ENCODE measurements at places on chromosomes 12 and 14.

DNA sequence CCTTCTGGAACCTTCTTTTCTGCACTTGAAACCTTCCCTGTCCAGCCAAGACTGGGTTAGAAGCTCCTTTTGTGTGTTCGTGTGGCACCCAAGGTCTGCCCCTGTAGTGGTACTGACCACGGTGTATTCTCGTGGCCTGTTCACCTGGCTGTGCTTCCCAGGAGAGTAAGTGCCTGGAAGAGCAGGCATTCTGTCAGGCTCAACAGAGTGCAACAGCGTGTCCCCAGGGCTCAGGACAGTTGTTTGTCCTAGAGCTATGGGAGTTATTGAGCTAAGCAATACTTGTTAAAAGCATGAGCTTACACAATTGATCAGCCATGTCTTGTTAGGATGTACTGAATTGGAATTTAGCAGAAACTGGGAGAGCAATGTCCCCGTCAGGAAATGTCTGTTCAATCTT, 12.9 kb upstream of the SLC38A2 start:
- DNase-seq: no peak
- no peaks in the 10 kb centered on the region for H3K36me3 ChIP-seq
- H3K27ac ChIP-seq: no peak overlapping the region
- no peak overlapping the region for H3K4me3 ChIP-seq
- H3K27me3 ChIP-seq: peaks cover 2% of the 10 kb centered on the region

DNA sequence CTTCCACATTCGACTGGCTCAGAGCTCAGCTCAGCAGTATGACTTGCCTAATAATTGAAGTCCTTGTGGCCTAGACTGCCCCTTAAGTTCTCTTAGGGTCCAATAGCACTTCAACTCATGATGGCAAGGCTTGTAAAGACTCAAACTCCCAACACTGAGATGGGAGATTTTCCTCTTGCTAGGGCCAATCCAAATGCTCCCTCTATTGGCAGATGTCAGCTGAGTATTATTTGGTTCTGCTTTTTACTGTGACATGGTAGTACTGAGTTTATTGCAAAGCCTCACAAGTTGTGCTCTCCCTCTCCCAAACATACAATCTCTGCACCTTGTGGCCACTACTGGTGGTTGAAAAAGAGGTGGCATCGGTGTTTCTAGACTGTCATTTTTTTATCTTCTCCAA, 164.2 kb downstream of the ALG10 start:
- no peaks in the 10 kb centered on the region for H3K4me1 ChIP-seq
- H3K27ac ChIP-seq: no peak overlapping the region
- no peaks in the 10 kb centered on the region for H3K36me3 ChIP-seq
- no peak overlapping the region for H3K4me3 ChIP-seq

GRCh38 chr12:64088431-64089349, 133.4 kb downstream of the KICS2 start:
- H3K4me1 ChIP-seq: peaks cover 11% of the 10 kb centered on the region
- no peak overlapping the region for H3K27ac ChIP-seq
- H3K27me3 ChIP-seq: no peaks in the 10 kb centered on the region

GRCh38 chr14:75298187-75298965, 19.7 kb downstream of the FOS start:
- no peak for DNase-seq
- no peak overlapping the region for H3K4me3 ChIP-seq
- H3K4me1 ChIP-seq: peaks cover 7% of the 10 kb centered on the region
- no peaks in the 10 kb centered on the region for H3K27me3 ChIP-seq
- no peaks in the 10 kb centered on the region for H3K36me3 ChIP-seq
